Retina (tissue), 1 donor: ENCODE measurements at places on chromosomes 13 and 19.

- DNase-seq: no peak
Observed at GRCh38 chr13:23551213-23552008, 18.8 kb upstream of the TNFRSF19 start.

- no peak for DNase-seq
Observed at GRCh38 chr13:30020726-30021312, 170.4 kb upstream of the UBL3 start.

- no peak for DNase-seq
Observed at GRCh38 chr19:35118268-35119020, 2.8 kb downstream of the FXYD3 start.

- DNase-seq: no peak
Observed at GRCh38 chr13:39269411-39269810, 231.2 kb downstream of the NHLRC3 start.

DNA sequence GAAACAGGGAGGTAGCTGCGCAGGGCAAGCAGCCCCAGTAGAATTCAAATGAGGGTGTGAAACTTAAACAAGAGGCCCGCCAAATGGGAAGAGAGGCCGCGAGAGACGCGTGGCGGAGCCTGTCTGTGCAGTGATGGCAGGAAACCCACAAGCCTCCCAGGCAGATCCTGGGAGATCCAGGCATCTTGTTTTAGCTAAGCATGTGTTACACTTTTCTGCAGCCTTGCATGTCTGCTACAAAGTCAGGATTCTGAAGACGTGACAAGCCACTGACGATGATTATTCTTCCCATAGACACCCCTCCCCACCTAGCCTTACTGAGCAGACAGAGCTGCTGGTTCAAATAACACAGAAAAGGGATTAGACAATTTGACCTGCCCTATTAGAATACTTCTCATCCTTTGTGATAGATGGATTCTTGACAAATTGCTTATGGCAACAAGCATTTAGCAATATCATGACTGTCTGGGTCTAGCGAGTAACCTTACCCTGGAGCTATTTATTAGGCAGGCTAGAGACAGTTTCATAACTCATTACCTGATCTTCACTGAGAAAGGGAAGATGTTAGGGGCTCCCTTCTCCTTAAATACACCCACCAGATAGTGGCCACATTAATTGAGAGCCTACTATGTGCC is 185.2 kb upstream of the IRS2 start:
- DNase-seq: no peak

DNA sequence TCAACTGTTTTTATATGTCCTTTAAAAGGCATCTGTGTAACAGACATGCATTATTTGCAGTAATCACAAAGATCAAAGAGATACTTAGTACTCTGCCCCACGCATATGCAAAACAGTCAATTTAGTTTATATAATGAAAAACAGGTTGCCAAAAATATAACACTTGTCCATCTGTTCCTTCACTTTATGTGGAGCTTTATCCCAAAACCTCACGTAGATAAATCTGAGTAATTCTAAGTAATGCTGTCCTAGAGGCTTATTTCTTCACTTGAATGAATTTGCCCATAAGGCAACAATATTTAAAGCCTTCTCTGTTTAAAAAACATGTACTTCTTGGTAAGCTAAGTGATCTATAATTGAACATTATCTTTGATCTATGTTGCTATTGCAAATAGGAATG is 20.3 kb upstream of the SLITRK6 start:
- DNase-seq: no peak

GRCh38 chr13:102170305-102170704 is 231.5 kb downstream of the FGF14 start:
- DNase-seq: no peak

DNA sequence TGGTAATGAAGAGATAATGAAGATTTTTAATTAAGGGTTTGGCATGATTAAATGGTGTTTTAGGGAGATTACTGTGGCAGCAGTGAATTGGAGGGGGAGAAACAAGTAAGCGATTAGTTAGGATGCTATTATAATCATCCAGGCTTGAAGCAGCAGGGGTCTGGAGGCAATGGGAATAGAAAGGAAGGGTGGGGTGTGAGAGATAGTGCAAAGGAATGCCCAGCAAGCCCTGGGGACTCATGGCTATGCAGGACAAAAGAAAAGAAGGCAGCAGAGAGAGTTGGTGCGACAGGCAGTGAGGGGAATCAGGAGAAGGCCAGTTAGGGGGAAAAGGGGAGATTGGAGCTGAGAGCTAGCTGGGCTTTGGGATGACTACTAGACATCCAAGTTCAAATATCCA is 34.5 kb downstream of the SOX21 start:
- DNase-seq: no peak
